CD4-positive, alpha-beta T cell treated with Interleukin-4 for 4 hours (primary cell): ENCODE measurements at places on chromosomes 7 and 10.
A peak's percentile ranks its signal among the peaks of the same experiment; 100 is the strongest.

DNA sequence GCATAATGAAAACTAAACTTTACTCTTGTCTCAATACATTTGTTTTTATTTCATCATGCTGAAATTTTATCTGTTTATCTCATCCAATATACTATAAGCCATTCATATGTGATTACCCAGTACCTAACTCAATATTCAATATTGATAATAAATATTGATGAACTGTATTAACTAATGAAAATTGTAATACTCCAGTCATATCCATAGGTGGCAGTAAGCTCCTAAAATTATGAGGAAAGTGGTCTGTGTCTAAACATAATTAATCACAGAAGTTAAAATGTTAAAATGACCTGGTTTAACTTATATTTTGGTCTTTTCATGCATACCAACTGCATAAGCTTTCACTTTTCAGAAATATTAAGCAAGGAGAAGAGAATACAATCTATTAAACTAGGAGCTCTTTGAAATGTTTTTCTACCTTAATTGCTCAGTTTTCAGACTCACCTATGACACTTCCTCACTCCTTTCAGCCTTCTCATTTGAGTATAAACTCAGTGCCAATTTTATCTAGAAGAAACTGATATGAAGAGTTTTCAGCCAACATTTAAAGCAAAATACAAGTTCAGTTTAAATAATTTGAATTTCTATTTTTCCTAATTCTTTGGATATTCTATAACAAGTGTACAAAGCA lies 30.5 kb upstream of the VWDE start:
- DNase-seq, result no peak

GRCh38 chr7:127771707-127772106 lies 119.7 kb downstream of the SND1 start:
- no peak for DNase-seq

- DNase-seq, result no peak
Measured at GRCh38 chr7:196283-196682, 3.9 kb downstream of the FAM20C start.

GRCh38 chr10:72124989-72125388 lies 36.6 kb upstream of the SPOCK2 start:
- DNase-seq, result no peak

DNA sequence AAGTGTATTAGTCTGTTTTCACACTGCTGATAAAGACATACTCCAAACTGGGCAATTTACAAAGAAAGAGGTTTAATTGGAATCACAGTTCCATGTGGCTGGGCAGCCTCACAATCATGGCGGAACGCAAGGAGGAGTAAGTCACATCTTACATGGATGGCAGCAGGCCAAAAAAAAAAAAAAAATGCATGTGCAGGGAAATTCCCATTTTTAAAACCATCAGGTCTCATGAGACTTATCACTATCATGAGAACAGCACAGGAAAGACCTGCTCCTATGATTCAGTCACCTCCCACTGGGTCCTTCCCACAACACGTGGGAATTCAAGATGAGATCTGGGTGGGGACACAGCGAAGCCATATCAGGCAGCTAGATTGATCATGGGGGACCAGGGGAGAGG lies 136.8 kb downstream of the EXOC4 start:
- no peak for DNase-seq

DNA sequence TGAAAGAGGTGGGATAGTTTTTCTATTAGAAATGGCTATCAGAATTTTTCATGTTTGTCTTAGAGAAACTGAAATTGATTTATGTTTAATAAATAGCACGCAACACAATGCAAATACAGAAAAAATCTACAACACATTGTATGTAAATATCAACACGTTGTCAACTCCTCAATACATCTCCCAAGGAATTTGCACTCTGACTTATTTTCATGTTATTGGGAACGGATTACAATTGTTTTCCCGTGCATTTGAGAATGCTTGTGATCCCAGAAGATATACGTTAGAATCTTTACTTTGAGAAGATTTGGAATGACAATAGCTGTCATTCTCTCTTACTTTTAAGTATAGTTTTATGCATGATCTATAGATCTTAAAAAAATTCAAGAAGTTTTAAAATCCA lies 313.8 kb upstream of the AKR1E2 start:
- no peak for DNase-seq

GRCh38 chr10:69994262-69994661 lies 58.4 kb upstream of the MACROH2A2 start:
- DNase-seq, result peak; percentile 2
